ENCODE measurements at places on chromosomes 11 and 22.

DNA sequence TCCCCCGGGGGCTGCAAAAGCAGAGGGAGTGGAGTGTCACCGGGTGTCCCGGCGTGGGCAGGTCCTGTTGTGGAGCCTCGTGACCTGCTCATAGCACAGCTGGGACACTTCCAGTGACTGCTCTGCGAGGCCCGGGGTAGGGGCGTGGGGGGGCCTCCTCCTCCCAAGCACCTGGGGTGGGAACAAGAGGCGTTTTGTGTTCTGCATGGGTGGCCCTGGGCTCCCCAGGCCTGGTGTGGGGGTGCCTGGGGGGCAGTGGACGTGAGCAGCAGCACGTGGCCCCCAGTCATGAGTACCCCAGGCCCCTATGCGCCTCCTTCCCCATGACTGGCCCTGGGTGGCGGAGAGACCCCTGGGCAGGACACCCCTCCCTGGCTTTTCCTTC lies 104.7 kb downstream of the KCNQ1 start:
- no peak for DNase-seq

DNA sequence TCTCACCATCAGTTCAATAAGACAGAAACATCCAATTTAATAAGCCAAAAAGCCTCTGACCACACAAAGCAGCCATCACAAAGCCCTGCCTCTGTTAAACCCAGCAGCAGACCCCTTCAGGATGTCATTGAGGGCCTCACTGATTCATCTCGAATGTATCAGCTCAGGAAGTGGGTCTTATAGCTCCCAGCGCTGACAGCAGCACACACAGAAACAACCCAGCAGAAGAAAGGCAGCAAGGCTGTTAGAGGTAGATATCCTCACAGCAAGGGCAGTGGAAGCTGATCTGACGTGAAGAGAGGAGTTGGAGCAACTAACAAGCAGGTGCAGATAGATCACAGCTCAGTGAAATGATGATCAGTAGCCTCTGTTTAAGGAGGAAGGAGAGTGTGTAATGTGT lies 86.2 kb upstream of the NCAM1 start:
- no peak for DNase-seq

GRCh38 chr22:36700711-36701670 lies 2.6 kb downstream of the CACNG2 start:
- DNase-seq, result no peak

DNA sequence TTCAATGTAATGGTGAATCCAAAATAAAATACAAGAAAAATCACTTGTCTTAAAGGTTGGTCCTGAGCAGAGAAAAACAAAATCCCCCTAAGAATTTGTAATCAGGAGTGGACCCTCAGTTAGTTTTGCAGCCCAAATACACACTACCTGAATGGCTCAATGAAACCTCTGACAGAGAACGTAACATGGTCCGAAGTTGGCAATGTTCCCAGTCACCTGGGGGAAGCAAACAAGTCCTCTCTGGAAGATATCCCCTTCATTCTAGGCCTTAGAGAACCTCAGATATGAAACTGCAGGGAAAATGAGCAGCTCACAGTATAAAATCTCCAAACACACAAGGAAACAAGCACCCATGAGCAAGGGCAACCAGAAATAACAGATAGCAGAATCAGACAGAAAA lies 58.2 kb downstream of the MORC2 start:
- DNase-seq, result no peak

DNA sequence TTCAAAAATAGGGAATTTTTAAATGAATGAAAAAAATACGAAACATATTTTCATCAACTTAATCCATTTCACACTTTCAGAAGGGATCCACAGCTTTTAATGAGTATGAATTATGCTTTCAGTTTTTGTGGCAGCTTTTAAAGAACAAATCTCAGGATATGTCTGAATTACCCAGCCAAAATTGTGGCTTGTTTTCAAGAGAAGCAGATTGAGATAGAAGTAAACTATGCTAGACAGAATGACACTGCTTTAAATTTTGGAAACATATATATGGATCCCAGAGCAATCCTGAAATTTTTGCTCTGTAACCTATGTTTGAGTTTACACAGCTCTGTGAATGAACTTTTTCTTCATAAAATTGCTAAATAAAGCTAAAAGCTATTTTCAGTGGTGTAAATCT lies 2.4 kb upstream of the HINFP start:
- DNase-seq, result no peak

DNA sequence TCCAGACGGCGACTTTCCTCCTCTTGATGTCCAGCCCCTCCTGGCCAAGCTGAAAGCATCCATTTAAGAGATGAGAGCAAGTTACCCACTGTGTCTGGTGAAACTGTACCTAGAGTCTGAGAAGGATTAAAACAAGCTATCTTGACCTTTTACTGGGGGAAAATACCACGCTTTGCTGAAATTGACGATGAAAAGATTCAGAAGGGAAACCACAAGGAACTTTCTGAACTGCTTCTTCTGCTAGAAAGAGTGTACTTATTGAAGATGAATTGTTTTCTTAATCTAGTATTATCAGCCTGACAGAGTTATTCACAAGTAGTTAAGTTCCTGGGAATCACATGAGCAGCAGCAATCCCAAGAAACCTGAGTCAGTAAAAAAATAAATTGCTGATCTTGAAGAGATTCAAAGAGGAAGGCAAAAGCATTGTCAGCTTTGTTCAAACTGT lies 13.1 kb upstream of the MS4A6A start:
- no peak for DNase-seq

- no peak for DNase-seq
Observed at GRCh38 chr22:26707090-26707489, 49.7 kb downstream of the MIAT start.

DNA sequence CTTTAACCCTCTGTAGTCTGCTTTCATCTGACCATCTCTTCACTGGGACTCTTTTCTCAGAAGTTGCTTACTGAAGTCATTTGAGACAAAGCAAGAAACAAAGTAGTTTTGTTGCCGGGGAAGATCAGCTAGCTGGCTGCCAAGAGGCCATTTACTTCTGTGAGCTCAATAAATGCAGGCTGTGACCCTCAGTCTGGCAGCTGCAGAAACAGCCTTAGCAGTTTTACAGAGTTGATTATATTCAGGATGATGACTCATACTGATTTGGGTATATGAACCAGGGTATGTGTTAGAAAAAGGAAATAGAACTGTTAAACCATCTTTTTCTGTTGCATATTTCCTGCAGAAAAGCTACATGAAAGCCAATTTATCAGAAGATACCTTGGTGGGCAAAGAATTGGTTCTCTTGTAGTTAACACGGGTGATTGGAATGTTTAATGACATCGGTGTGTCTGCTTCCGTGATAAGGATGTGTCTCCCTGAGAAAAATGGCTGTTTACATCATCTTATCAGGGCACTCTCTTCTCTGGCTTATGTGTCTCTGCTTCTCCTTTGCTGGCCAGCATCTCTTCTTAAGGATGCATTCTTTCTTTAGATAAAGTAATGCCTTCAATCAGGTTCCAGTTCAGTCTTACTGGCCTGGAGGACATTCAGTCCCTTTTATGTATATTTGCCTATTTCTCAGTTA lies 18.5 kb downstream of the FIBIN start:
- DNase-seq, result no peak

GRCh38 chr22:48894804-48895250 lies 932.8 kb downstream of the BRD1 start:
- DNase-seq, result no peak

GRCh38 chr22:24695060-24695459 lies 79.5 kb downstream of the PIWIL3 start:
- DNase-seq, result no peak

- DNase-seq, result no peak
Observed at GRCh38 chr11:87356428-87356827, 318.7 kb downstream of the TMEM135 start.

DNA sequence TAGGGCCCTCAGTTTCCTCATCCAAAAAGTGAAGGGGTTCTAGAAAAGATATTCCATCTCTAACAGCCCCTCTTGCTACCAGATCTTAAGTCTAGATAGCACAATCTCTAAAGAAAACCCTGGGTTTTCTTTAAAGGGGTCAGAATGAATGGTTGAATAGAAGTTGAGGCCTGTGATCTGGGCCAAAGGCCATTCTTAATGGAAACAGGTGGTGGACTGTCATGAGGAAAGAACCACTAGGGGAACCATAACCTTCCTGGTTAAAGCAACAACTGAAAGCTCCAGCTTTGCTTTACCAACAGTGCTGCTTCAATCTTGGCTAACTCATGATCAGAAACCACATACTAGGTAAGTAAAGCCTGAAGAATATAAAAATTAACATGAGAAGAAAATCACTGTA lies 1.8 kb downstream of the CELF1 start:
- no peak for DNase-seq

DNA sequence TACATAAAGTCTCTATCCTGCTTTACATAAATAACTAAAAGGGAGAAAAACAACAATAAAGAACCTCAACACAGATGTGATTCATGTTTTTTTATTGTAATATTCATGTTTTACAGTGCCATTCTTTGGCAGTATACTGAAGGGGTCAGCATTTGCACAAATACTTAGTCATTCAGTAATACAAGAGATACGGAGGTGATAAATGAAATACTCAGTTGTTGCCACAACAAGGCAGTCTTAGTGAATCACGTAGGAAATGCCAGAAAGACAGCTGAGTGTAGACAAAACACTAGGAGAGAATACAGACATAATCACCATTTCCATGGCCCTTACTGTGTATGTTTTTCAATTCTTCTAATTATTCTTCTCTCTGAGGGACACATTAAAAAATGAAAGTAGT lies 910.4 kb downstream of the METTL15 start:
- no peak for DNase-seq

DNA sequence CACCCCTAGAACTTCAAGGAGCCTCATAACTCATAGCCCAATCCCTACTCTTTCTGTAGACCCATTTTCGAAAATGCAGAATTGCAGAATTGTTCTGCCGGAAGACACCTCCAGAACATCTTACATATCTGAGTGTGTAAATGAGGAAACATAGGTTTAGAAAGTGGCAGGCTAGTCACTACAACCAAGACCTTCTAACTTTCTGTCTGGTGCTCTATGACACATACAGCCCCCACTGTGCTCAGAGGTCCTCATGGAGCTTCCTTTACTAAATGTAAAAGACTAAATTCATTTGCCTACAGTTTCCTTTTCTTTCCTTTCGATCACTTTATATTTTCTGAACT lies 132.1 kb upstream of the DDI1 start:
- DNase-seq, result no peak

- no peak for DNase-seq
Observed at GRCh38 chr11:73126804-73127480, 15.2 kb downstream of the FCHSD2 start.

DNA sequence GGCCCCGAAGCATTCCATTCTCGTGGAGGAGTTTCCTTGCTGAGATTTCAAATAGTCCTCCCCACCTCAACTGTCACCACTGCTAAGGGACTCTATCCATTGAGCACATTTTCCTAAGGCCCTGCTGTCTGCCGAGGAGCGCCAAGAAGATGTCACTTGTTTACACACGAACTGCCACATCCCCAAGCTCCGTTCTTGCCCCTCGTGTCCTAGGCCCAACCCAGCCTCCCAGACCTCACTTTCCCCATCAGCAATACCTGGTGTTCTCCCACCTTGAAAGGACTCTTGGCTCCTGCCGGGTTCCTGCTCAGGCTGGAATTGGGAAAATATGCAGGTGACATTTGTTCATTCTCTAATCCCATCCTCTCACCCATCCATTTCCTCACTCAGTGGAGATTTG lies 4.0 kb upstream of the MYO7A start:
- DNase-seq, result no peak

GRCh38 chr11:46369458-46370152 lies 11.9 kb upstream of the MDK start:
- peak; percentile 41 for DNase-seq

- no peak for DNase-seq
Observed at GRCh38 chr11:21456186-21456585, 736.7 kb upstream of the ANO5 start.

- DNase-seq, result no peak
Observed at GRCh38 chr22:44160421-44160820, 20.3 kb upstream of the PARVG start.

DNA sequence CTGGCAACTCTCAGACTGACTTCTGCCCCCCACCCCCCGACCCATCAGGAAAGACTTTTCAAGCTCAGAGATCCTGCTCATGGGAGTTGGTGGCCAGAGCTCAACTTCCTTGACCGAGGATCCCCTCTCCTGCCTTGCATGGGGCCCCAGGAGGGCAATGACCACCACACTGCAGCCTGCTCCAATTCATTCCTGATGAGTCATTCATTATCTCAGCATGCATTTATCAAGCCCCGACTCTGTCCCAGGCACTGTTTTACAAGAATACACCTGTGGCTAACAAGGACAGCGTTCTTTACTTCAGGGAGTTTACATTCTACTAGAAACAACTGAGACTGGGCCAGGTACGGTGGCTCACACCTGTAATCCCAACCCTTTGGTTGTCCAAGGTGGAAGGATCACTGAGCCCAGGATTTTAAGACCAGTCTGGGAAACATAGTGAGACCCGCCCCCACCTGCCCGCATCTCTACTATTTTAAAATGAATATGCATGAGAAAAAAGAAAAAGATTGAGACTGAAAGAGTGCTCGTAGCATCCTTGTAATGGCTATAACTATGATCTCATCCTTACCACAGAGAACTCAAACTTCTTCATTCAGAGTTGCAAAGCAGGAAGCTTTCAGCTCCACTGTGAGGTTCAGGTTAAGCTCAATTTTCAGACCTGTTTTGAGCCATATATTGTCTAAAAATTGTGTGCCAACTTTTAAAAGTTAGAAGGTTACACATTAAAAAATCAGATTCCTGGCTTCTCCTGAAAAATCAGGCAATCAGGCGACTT lies 60.4 kb downstream of the FEZ1 start:
- no peak for DNase-seq

DNA sequence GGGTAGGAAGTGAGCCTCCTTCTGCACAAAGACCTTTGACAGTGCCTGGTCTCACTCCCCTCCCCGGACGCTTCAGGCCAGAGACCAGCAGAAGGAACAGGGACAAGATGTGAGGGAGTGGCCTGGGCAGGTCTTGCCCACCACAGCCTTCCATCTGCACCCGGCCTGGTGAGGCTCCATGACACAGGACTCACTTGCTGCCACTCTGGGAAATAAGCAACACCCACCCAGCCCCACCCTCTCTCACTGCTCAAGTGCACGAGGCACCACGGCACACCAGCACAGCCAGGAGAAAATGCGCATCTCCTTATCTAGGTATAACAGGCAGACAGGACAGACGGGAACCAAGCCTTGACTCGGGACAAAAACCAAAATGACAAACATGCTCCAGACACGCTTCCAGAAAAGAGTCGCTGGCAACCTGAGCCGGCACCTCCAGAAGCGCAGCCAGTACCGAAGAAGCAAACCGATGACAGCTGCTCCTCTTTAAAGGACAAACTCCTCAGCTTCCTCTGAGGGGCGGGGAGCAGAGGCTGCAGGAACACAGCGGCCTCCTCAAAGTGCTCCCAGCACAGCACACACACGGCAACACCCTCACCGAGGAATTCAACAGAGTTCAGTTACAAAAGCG lies 41.7 kb downstream of the BRD1 start:
- DNase-seq, result no peak
